Thoracic aorta (tissue), 2 donors: ENCODE measurements at places on chromosomes 16 and 17. TPM values are rescaled to one million over a fixed set of nuclear protein-coding genes. Genes with fewer than 3 reads are reported as not detected.

DNA sequence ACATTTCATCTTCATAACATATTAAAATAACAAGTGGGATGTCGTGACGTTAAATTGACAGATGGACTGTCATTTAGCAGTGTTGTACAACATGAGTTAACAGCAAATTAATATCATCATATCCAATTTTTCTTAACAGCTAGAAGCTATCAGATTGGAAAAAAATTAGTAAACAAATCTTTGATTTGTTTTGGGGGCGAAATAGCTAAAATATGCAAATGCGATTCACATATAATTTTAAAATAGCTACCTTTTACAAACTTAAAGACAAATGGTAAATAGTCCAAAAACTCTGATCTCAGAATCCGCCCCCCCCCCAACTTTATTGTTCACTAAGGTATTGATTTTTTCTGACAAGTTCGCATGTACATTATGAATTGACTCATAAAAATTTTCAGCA is 20.3 kb upstream of the NACA2 start:
- no peaks in the 10 kb centered on the region for H3K36me3 ChIP-seq
- H3K27me3 ChIP-seq, result no peaks in the 10 kb centered on the region
- DNase-seq, result no peak
- no peaks in the 10 kb centered on the region for H3K4me1 ChIP-seq

Gene TBC1D3E
- total RNA-seq, result not detected

DNA sequence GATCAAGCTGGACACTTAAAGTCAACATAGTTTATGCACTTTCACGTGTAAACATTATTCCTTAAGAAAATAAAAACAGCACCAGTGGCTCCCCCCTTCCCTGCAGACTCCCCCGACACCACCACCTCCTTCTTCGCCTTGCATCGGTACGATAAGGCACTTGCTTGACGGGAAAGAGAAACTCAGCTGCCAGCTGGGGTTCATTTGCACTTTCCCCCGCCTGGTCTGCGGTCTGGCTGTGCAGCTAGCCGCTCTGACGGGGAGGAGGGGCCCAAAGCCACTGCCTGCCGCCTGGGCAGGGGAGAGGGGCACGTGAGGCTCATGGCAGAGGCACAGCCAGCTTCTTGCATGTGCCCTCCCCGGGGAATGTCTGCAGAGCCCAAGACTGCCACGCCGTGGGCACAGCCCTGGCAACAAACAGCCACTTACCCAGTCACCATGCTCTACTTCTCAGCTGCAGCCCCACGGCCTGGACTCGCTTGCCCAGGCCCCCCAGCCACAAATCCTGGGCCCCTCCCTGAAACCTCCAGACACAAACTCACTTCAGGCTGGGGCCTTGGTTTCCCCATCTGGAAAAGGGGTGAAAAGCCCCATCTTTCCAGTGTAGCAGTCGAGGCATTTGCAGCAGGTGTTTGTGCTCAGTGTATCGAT is 16.5 kb upstream of the PRM1 start:
- peak; percentile 8 for DNase-seq
- no peaks in the 10 kb centered on the region for H3K27me3 ChIP-seq
- no peak overlapping the region for H3K27ac ChIP-seq

DNA sequence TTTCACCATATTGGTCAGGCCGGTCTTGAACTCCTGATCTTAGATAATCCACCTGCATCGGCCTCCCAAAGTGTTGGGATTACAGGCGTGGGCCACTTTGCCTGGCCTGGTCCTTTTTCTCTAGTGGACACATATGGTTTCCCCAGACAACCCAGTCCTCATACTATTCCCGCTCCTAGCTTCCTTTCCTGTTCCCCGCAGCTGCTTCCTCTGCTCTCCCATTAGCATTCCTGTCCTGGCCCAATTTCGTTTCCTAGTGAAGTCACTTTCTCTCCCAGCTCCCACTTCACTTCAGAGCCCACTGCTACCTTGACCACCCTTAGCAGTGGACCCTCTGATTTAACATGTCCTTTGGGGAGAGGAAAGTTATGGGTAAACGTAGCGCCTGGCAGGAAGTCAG is 11.3 kb downstream of the KATNIP start:
- no peak for DNase-seq
- no peaks in the 10 kb centered on the region for H3K27me3 ChIP-seq
- no peaks in the 10 kb centered on the region for H3K36me3 ChIP-seq
- H3K4me3 ChIP-seq, result no peak overlapping the region

GRCh38 chr16:19618876-19619275 is 63.4 kb downstream of the VPS35L start:
- H3K27ac ChIP-seq, result no peak overlapping the region
- no peaks in the 10 kb centered on the region for H3K4me1 ChIP-seq
- peaks cover 24% of the 10 kb centered on the region for H3K36me3 ChIP-seq
- no peak overlapping the region for H3K4me3 ChIP-seq
- DNase-seq, result no peak

DNA sequence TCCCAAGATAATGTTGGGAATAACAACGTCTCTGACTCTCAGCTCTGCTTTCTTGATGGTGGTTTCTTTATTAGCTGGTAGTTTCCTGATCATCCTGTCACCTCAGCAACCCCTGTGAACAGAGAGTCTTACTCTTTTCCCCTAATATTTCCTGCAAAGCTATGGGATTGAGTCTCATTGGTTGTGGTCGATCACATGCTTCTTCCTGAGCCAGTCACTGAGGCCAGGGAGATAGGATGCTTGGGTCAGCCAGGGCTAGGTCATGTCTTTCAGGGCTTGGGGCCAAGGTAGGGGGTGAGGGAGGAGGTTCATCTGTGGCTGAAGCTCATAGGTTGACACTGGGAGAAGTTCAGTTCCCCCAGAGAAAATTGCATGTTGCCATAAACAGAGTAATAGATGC is 114.3 kb downstream of the ABCC1 start:
- peaks cover 8% of the 10 kb centered on the region for H3K36me3 ChIP-seq
- H3K27me3 ChIP-seq, result no peaks in the 10 kb centered on the region
- H3K27ac ChIP-seq, result peak overlapping the region; percentile 70

DNA sequence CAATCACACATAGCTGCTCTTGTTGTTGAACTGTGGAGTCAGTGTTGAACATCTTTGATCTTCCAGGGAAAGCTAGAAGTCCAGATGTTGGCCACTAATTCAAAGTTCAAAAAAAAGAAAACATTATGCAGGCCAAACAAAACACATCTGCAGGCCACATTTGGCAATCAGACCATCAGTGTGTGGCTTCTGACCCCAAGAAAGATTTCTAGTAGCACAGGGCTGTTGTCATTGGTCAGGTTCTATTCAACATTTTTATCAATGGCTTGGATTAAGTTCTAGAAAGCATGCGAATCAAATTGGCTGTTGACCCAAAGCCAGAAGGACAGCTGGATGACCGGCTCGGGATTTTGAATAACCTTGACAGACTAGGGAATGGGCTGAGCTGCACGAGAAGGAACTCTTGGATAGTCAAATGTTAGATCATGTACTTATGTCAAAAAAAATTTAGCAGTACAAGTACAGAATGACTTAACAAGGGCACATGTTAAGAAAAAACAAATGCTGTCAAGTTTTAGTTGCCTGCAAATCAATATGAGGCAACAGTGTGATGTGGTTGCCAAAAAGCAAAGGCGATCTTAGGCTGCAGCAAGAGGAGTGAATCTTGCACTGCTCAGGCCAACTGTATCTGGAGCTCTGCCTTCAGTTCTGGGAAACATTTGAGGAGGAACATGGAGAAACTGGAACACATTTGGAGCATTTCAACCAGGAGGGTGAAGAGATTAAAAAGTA is 187.6 kb downstream of the RGS9 start:
- H3K27me3 ChIP-seq, result no peaks in the 10 kb centered on the region
- no peaks in the 10 kb centered on the region for H3K36me3 ChIP-seq
- no peak overlapping the region for H3K27ac ChIP-seq
- no peak overlapping the region for H3K4me3 ChIP-seq

GRCh38 chr17:64007838-64008282 is 9.7 kb downstream of the PRR29 start:
- no peaks in the 10 kb centered on the region for H3K27me3 ChIP-seq
- H3K36me3 ChIP-seq, result no peaks in the 10 kb centered on the region
- no peak overlapping the region for H3K4me3 ChIP-seq

DNA sequence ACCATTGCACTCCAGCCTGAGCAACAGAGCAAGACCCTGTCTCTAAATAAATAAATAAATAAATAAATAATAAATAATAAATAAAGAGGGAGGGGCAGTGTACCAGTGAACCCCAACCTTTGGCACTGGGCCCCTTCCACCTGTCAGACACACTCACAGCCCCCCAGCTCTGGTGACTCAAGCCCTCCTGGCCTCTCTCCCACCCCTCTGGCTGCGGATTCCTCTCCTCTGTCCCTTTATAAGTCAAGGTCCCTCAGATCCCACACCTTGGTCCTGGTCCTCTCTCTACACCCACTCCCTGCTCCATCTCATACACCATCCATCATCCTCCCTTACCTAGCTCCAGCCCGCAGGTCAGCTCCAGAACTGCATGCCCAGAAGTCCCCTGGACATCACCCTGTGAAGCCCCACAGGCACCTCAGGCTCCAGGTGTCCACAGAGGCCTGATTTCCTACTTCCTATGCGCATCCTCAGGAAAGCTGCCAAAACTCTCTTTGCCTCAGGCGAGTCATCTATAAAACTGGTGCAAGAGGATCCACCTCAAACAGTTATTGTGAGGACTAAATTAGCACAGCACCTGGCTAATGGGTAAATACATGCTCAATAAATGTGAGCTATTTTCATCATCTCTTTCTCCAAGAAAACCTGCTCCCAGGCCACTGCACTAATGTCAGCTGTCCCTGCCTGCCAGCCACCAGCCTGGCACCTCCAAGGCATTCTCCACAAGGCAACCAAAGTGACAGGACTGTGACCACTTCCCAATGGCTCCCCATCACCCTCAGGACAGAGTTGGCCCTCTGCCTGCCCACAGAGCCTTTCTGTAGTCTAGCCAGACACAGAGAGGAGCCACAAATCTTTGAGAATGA is 46.8 kb downstream of the BEAN1 start:
- H3K4me3 ChIP-seq, result no peak overlapping the region
- no peaks in the 10 kb centered on the region for H3K27me3 ChIP-seq
- H3K36me3 ChIP-seq, result no peaks in the 10 kb centered on the region
- H3K4me1 ChIP-seq, result no peaks in the 10 kb centered on the region

DNA sequence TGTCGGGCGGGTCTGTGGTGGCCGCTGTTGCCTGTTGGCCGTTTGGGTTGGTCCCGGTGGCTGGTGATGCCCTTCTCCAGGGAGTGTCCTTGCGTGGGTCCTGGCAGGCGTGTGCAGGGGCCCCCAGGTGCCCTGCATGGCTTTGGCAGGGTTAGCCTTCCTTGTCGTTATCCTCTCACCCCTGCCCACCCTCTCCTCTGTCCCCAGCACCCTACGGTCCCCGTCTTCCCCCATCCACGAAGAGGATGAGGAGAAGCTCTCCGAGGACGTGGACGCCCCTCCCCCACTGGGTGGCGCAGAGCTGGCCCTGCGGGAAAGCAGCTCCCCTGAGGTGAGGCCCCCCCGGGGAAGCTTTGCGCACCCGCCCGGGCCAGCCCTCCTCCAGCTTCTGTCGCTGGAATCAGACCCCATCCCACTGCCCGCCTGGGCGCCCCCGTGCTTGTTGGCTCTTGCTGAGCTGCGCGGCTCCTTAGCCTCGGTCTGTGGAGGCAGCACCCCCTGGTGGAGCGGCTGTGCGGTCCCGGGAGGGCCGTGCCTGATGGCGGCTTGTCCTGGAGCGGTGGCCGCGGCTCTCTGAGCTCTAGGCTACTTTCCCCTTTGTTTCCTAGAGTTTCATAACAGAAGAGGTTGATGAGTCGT is 10.6 kb upstream of the NUDT16L1 start:
- peaks cover 43% of the 10 kb centered on the region for H3K36me3 ChIP-seq
- DNase-seq, result no peak

GRCh38 chr17:67628580-67629013 is 89.1 kb upstream of the NOL11 start:
- H3K4me3 ChIP-seq, result no peak overlapping the region
- H3K4me1 ChIP-seq, result no peaks in the 10 kb centered on the region
- H3K36me3 ChIP-seq, result no peaks in the 10 kb centered on the region
- no peak for DNase-seq
